ENCODE measurements at places on chromosomes 1 and 21.

GRCh38 chr1:89125913-89126580 is at the start of gene GBP2:
TSS of gene GBP2 (minus strand) at chr1:89126114. CDS start at chr1:89121966, 4,148 bp downstream.
- no peak for DNase-seq

GRCh38 chr1:1622788-1623094 is 7.4 kb downstream of the MIB2 start:
- no peak for DNase-seq

- no peak for DNase-seq
These were observed 61.8 kb downstream of the SPAG17 start for GRCh38 chr1:118123116-118123839.

- DNase-seq = no peak
These were observed 18.5 kb upstream of the CAMSAP2 start for GRCh38 chr1:200720199-200720598.

GRCh38 chr1:240090957-240091600 is 604 bp upstream of the FMN2 start:
- DNase-seq = no peak

DNA sequence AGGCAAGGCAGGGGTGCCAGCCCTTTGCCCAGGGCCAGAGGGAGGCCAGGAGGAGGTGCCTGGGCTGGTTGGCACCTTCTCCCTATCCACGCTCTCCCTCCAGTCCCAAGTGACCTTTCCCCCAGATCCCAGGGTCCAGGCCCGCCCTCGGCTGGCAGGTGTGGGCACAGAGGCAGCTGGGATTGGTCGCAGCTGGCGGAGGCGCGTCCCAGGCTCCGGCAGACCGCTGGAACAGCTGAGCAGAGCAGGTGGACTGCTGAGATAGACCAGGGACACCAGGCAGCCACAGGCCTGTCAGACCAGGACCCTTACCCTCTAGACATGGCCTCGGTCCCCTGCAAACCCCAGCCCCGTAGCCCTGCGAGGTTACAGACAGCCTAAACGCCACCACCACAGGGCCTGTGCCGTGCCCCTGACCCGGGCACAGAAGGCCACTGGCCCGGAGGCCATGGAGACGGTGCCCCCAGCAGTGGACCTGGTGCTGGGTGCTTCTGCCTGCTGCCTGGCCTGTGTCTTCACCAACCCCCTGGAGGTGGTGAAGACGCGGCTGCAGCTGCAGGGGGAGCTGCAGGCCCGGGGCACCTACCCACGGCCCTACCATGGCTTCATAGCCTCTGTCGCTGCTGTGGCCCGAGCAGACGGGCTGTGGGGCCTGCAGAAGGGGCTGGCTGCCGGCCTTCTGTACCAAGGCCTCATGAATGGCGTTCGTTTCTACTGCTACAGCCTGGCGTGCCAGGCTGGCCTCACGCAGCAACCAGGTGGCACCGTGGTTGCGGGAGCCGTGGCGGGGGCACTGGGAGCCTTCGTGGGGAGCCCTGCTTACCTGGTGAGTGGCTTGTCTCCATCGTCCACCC is at the start of gene SLC25A34:
TSS of gene SLC25A34 (plus strand) at position 221 of the 854 bp plus-strand sequence. CDS start at position 449, 228 bp downstream.
- DNase-seq = no peak

Data from stimulated activated CD4-positive, alpha-beta T cell treated with anti-CD3 and anti-CD28 coated beads, Interleukin-1b, Interleukin-23, amount 100 ng/mL, for 1 hour (primary cell).